ENCODE measurements at places on chromosomes 2 and 18. TPM values are rescaled to one million over a fixed set of nuclear protein-coding genes. Genes with fewer than 3 reads are reported as not detected.

DNA sequence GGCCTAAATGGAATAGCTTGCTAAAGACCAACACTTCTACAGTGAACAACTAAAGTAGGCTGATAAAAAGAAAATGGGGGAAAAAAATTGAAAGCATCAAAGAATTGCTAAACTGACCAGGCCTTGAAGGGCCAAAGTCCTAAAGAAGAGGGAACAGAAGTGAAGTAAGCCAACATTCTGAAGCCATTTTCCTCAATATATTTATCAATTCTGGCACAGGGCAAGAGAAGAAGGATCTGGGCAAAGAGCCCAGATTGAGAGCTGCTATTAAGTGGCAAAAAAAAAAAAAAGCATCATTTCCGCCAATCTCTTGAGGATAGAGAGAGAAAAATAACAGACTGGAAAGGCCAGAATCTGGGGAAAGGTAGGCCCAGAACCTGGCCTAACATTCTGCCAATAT, 25.7 kb downstream of the FANCL start:
- no peak for DNase-seq

The KLF7 gene
- 32.3 TPM for total RNA-seq

The RDH14 gene
- total RNA-seq, result 32.8 TPM

DNA sequence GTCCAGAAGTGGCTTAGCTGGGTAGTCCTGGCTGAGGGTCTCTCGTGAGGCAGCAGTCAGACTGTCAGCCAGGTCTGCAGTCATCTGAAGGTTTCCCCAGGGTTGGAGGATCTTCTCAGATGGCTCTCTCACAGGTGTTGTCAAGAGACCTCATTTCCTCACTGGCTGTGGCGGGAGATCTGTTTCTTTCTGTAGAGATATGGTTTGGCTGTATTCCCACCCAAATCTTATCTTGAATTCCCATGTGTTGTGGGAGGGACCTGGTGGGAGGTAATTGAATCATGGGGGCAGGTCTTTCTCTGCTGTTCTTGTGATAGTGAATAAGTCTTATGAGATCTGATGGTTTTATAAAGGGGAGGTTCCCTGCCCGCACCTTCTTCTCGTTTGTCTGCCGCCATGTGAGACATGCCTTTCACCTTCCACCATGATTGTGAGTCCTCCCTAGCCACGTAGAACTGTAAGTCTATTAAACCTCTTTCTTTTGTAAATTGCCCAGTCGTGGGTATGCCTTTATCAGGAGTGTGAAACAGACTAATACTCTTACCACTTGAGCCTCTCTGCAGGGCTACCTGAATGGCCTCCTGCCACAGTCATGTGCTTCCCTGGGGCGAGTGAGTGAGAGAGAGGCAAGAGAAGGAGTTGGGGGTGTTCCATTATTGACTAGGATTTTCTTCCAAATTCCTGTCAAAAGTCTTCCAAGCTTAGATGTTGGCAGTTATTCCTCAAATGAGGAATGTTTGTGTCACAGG, 23.6 kb downstream of the MALT1 start:
- DNase-seq, result no peak

The PLB1 gene
- total RNA-seq, result 3.8 TPM

DNA sequence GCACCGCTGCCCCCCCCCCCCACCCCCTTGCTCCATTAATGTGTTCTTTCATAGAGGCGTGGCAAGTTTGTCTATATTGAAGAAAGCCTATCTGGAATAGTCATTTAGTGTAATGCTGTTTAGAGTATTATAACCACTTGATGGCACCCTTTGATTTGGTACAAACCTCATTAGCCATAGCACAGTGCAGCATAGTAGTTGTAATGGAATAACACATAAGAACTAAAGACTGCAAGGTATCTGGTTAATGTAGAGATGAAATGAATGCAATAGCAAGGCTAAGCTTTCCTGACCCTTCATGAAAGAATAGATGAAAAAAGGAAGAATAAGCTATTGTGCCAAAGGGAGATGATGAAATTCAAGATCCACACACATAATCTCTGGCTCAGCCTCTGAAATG, 81.9 kb downstream of the EHBP1 start:
- DNase-seq, result peak; percentile 42

GRCh38 chr2:126655500-126656430, at the start of gene GYPC:
Gene GYPC (plus strand): TSS chr2:126656158. CDS start chr2:126656264, 106 bp downstream.
- DNase-seq, result no peak

- no peak for DNase-seq
These were observed 147.1 kb upstream of the BOD1L2 start for GRCh38 chr18:56999823-57000222.

DNA sequence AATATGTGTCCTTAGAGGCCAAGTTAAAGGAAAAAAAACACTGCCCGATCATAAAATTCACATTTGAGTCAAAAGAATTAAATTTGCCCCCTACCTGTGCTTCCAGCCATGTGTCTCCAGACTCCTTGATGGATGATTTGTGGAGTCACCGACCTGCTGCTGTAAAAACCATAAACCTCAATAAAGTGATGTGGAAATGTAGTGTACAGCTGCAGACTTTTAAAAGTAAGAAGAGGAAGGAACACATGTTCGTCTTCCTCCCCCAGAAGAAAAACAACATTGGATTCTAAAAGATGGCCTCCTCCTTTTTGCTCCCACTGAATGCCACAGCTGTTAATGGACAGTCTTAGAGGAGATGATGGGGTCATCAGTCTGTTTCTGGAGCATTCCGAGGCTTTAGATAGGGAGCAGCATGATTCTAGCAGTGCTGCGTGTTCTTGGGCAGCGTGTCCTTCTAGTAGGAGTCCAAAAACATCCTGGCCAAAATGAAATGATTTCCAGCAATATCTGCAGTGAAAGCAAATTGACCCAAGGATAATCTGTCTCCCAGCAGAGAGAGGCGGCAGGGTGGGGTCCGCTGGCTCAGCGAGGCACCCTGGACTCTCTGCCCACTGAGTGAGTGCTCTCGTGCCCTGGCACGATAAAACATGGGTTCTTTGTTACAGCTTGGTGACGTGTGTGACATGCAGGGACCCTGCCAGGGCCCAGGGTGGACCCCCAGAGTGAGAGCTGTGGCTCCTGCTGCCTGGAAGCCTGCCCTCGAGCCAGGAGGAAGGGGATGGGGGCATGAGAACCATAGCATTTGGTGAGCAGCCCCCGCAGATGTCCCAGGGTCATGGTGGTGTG, 196.1 kb downstream of the FAM210A start:
- DNase-seq, result no peak

- no peak for DNase-seq
These were observed 3.9 kb upstream of the HOXD10 start for GRCh38 chr2:176112375-176113302.

The TRABD2A gene
- 1.5 TPM for total RNA-seq

The STARD6 gene
- total RNA-seq, result 0.14 TPM

GRCh38 chr2:119013671-119014070, 71.7 kb downstream of the MARCO start:
- DNase-seq, result no peak

The NR4A2 gene
- total RNA-seq, result 0.32 TPM

- no peak for DNase-seq
These were observed 275.9 kb upstream of the HS6ST1 start for GRCh38 chr2:128594651-128594910.

GRCh38 chr18:37483221-37483971, 82.2 kb downstream of the CELF4 start:
- DNase-seq, result no peak

DNA sequence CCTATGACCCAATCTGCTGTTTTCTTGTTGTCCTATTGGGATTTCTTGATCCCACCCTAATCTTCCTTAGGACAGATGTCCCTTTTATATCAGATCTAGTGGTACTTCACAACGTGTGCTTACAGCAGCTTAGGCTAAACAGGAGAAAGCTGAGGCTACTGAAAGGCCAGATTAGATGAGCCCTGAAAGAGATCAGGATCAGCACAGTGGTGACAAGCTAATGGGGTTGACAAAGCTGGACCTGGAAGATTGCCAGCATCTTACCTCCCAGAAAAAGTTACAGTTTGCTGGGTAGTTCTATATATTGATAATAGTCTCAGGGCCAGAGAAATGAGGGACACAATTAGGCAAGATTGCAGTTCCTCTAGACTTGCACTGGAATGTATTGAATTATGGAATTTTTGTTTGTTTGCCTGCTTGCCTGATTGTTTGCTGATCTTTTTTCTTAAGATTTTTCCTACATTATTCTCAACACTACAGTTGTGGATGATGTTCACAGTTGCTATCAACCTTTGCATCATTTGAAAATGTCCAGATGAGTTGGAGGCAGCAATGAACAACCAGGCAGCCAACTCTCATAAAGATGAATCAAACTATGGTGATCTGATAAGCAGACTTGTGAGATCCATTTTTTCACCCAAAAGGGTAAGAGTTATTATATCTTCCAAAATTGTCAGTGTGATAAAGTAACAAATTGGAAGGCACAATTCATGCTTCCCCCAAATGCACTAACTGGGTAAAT, 49.1 kb upstream of the PIK3C3 start:
- no peak for DNase-seq

The C2orf49 gene
- 18.4 TPM for total RNA-seq

The LINC00305 gene
- not detected for total RNA-seq

The CNGA3 gene
- total RNA-seq, result not detected

DNA sequence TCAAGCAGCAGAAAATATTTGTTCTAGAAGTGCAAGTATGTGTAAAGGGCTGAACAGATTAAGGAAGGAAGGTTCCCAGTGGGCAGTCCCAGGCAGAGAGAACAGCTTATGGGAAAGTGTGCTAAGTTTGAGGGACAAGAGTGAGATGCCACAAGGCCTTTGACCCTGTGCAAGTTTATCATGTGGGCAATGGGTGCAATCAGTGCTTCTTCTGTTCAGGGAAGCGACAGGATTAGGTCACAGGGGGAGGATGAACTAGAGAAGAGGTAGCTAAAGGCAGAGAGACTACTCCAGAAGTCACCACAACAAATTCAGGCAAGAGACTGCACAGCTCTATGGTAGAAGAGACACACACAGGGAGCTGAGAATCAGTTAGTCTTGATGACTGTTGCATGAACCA, 44.3 kb downstream of the LPIN2 start:
- no peak for DNase-seq

DNA sequence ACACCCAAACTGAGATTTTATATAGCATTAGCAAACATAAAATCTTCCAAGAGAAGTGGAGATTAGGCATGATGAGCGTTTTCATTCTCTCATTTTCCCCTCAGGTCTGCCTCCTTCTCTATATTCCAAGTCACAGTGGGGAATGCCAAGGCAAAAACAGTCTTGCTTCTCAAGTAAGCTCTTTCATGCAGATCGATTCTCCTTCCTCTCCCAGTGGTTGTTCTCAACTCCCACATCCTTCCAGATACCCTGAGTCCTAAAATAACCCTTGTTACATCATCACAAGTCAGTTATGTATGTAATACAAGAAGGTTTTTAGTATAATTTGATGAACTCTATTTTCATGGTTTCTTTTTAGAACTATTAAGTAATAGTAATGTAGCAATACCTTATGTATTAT, 150.6 kb downstream of the TXNL1 start:
- DNase-seq, result no peak

The ZC3H6 gene
- total RNA-seq, result 2.4 TPM

GRCh38 chr2:25369439-25369838, 27.7 kb upstream of the DNMT3A start:
- DNase-seq, result no peak

The LRRC30 gene
- not detected for total RNA-seq

Measured in foreskin keratinocyte (primary cell).